ENCODE measurements at places on chromosomes 1 and 21.

DNA sequence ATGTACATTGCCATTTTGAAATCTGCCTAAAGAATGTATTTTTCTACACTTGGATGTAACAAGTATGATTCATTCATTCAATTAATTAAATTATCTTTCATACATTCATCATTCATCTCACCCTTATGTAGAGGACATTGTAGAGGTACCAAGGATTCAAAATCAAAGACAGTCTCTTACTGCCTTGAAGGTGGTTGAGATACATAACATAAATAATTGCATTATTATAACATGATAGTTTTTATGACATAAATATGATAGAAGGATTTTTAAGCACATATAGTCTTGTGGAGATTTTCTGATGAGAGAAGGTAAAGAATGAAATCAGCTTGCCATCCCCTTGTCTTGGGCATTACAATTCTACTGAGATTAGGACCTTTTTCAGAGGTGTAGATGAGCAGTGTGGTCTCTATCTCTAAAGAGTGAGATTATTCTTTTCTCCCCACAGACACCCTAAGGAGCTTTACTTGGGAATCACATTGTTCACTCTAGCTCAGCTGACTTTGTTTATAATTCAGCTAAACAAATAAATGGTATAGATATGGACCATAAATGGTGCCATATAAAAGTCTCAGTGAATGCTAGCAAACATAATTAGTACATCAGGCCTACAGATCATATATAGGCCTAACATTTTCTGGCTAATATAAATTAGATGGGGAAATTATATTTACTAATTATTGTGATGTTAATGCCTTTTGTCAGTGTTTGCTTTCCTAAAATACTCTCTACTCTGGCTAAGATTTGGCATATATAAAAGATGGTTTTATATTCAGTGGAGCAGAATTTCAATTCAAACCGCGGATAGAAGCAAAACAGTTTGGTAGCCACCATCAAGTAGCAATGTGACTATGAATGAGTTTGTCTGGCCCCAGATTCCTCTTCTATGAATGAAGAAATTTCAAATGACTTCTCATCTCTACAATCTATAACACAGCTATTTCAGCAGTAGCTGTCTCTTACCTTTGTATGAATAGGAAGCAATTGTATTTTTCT, 1.9 kb downstream of the RGS1 start:
- DNase-seq = no peak

DNA sequence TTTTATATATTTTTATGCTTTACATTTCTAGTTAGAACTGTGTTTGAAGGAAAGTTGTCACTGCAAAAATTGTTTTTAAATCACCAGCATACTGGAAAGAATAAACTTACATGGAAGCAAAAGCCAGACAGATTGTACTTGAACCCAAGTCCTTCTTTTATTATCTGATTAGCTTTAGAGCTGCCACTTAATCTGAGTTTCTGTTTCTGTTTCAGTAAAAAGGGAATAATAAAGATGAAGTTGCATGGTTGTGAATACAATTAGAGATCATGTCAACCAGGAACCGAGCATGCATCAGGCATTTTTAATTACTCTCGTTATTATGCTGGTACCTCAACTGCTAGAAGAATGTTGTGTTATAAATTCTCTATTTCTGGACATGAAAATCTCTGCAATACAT, 76.9 kb upstream of the EXO1 start:
- no peak for DNase-seq

GRCh38 chr21:14736672-14737071, 190.6 kb upstream of the SAMSN1 start:
- DNase-seq = no peak

GRCh38 chr21:29258626-29259338, 39.9 kb upstream of the BACH1 start:
- no peak for DNase-seq

DNA sequence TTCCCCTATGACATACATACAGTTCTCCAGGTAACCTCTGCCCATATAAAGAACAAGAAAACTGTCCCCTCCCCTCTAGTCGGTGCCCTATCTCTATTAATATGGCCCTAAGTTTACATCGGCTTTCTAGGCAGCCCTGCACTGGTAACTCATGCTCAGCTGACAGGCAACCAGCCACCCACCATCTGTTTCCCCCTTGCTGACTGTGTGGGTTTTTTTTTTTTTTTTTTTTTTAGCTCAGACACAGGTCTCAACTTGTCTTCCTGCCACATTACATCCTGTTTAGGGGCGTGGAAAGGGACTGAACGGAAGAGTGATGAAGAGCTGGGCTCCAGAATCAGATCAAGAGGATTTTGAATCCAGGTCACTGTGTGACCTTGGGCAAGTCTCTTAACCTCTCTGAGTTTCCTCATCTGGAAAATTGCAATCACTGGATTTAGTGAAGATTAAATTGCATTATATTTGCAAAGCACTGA, 14.0 kb downstream of the LAPTM5 start:
- DNase-seq = no peak

- DNase-seq = no peak
Measured at GRCh38 chr1:200379432-200379757, 30.4 kb downstream of the ZNF281 start.

- no peak for DNase-seq
Measured at GRCh38 chr1:230824919-230825721, 43.2 kb downstream of the C1orf198 start.

DNA sequence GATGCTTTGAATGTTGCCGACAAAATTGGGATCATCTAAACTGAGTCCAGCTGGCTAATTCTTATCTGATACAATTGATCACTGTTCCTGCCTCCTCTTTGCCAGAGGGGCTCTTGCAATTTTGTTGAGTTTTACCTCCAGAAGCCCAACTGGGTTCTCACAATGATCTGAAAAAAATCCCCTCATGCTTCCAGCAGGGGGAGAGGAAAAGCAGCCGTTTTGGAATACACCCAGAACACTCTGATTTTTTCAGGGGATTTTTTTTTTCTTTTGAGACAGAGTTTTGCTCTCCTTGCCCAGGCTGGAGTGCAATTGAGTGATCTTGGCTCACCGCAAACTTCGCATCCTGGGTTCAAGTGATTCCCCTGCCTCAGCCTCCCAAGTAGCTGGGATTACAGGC, 13.9 kb upstream of the RERE start:
- DNase-seq = no peak

DNA sequence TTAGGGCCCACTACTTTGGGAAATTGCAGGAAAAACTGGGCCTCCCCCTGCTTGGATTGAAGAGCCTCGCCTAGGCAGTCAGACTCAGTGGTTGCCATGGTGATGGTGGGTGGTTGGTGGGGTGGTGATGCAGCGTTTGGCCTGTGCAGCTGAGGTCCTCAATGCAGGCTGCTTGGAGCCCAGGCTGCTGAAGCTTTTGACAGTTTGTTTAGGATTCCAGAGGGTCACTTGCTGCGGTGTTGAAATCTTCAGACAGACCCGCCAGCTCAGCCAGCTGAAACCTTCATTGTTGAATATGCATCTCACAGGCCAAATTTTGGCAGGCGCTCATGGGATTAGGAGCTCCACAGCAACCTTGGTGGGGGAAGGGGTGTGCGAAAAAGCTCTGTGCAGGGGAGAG, 67.9 kb downstream of the CACNA1E start:
- DNase-seq = no peak

DNA sequence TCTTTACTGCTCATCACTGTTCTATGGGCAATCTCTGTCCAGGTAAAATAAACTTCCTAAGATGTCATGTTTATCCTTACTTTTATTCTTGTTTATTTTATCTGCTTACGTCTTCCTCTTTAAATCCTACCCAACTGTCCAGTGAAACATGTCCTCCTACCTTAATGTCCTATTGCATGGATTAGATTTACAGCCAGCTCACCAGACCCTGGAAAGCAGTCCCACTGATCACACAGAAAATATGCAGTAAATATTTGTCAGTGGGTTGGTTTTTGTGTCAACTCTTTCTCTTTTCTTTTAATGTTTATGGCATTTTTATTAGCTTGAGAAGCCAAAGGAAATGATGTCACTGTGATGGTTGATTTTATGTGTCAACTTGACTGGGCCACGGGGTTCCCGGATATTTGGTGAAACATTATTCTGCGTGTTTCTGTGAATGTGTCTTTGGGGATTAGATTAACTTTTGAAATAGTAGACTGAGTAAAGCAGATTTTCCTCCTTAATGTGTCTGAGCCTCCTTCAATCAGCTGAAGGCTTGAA, 258.3 kb downstream of the SRGAP2C start:
- no peak for DNase-seq

DNA sequence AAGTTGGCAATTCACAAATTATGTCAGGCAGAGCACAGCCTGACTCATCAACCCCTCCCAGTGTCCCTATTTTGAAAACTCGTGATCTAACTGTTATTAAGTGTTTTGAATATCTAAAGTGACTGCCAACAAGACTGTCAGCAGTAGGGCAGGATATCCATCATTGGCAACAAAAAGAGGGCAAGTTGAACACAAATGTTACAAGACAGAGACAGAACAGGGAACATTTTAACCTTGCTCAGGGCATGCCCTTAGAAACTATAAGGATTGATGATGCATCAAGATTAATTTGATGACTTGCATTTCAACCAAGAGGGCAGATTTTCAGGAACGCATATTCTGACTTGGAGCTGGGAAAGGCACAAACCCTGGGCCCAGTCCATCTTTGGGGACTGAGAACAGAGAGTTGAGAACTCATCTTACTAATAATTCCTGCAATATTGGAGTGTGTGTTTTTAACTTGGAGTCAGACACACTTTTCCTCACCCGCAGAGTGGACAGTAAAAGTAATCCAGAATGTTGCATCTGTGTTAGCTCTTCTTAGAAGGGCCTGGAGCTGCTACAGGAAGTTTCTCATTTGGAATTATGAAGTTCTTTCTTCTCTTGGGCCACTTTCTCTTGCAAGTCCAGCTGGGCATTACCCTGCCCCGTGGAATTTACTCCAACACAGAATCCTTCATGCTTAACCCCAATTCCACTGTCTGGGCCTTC, 317.2 kb downstream of the LTN1 start:
- DNase-seq = no peak

DNA sequence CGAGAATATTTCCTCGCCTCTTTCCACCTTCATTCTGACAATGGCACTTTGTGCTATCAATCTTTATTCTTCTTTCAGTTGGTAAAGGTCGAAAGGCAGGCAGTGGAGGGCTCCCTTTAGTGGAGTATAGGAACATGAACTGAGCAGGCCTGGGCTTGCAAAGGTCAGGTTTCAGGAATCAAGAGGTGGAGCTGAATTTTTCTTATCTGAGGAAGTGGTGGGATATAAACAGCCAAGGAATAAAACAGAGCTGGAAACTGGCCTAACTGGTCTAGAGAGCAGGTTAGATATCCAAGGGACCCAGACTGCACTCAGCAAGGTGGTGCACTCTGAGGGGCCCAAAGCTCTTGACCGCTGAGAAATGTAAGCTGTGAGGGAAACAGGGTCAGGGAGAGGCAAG, 99.1 kb downstream of the PLA2G4A start:
- DNase-seq = no peak

Data from NCI-H1092 (cell line).